Stimulated activated naive CD8-positive, alpha-beta T cell treated with anti-CD3 and anti-CD28 coated beads, Interleukin-15, amount 100 ng/mL, for 72 hours (primary cell): ENCODE measurements at places on chromosomes 16 and 17.

DNA sequence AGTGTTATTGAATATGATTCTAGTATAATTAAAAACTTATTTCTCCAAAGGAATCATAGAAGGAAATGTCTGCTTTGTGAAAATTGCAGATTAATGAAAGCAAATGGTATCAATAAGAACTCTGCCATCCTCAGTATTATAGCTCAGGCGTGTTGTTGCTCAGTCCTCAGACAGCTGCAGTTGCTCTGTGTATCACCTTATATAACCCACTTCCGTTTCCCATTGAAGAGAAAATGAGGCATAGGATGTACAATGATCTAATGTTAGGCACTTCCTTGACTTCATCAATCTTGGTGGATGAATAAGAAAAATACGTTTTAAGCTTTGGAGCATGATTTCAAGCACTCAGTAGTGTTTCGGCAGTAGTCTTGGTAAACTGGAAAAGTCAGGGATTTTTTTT is 14.1 kb downstream of the MFSD11 start:
- no peak for DNase-seq

DNA sequence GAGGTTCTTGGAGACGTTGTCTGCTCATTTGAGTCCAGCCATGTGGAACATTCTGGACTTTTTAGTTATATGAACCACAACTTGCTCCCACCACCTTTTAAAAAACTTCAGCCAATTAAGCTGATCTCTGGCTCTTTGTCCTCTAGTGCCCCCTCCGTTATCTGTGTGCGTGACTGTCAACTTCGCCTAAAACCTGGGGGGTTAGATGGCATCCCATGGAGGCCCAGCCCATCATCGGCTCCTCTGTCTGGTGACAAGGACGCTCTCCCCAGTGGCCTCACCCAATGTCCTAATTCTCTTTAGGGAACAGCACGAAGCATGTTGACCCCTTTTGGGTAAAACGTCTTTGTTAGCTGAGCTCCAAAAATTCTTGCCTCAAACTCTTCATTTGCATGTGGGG is 341.0 kb upstream of the TNRC6C start:
- DNase-seq, result no peak

DNA sequence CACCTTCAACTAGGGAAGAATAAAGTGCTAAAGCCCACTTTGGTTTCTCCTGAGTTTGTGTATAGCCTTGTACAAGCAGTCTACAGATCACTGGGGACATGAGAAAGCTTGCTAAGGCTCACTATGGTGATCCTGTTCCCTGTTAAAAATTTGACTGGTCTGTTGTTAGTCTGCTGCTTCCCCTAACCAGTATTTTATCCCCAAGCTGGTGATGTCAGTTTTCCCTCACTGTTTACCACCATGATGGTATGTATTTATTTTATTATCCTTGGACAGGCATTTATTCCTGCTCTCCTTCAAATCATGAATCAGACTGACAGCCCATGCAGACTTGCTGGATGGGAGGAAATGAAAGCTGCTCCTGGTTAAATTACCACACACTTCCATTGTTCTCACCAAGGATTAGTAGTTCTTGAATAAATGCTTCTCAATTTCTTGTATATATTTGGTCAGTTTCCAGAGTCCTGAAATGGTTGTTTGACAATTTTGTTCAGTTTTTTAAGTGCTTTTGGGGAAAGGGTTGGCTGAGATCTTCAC is 99.6 kb downstream of the CA4 start:
- no peak for DNase-seq

DNA sequence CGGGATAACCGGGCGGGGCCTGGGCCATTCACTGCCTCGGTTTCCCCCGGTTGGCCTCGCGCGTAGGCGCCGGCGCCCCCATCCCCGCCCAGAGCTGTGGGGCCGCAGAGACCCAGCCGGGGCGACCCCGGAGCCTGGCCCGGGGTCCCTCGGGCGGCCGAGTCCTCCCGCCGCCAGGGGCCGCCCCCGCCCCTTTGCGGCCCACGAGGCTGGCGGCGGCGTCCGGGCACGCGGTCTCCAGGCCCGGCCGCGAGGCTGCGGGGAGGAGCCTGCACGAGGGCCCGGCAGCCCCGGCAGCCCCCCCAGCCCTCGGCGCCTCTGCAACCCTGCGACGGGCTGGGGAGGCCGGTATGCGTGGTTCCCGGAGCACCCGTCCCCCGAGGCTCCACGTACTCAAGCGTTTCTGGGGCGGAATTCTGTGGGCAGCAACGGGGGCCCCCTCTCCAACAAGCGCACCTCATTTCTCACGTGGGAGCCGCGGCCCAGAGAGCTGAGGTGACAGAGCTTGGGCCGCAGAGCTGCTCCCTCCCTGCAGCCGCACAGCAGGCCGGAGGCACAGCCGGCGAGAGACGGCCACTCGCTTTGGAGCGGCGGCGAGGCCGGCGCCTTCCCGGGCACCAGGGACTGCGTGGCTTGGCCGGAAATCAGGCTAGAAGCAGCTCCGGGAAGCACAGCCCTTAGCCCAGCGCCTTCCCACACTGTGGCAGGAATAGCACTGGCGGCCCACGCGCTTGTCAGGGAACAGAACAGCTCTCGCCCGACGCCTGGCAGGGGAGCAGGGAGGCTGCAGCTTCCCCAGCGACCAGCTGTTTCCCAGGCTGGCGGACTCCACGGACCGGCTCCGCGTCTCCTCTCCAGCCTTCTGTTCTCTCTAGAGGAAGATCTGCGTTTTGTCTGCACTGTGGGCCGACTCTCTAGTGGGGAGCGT is 867 bp upstream of the LIMD2 start:
- DNase-seq, result peak; percentile 74

- DNase-seq, result no peak
Measured at GRCh38 chr16:68503334-68503733, 35.8 kb upstream of the ZFP90 start.

GRCh38 chr16:8920645-8921346 is 38.6 kb downstream of the LITAFD start:
- DNase-seq, result no peak

- peak; percentile 54 for DNase-seq
Measured at GRCh38 chr16:84062734-84063640, 20.4 kb upstream of the SLC38A8 start.

- no peak for DNase-seq
Measured at GRCh38 chr17:47427985-47428384, 102.9 kb upstream of the NPEPPS start.

GRCh38 chr17:50184611-50185398 is 16.6 kb downstream of the COL1A1 start:
- no peak for DNase-seq
